AG10803 (cell line): ENCODE measurements at places on chromosomes 1 and 21.
A peak's percentile ranks its signal among the peaks of the same experiment; 100 is the strongest.

DNA sequence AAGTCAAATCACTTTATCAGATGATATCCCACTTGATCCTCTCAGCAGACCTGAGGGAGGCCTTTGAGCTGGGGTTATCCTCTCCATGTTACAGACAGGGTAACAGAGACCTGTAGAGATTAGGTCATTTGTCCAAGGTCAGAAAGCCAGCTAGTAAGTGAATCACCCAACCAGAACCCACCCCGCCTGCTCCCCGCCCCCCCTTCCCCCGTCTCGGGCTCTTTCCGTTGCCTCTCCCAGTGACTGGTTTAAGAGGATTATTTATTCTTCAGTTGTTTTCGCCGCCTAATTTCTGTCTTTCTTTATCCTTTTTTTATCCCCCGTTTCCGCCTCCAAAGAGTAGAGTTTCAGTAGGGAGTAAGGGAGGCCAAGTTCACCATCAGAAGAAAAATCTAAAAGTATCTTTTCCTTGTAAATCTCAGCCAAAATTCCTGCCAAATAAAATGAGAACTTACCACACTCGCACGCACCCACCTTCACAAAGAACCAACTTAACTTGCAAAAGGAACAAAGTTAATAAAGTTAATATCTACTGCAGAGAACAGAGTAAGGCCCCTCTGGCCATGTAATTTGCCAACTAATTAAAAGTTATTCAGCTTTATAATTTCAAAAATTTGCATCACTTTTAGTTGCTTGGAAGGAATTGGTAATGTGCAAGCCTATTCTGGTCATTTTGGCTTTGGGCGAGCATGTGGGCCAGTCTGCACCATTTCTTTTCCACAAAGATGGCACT lies 76.8 kb upstream of the TRABD2B start:
- no peak for DNase-seq

- no peak for DNase-seq
Observed at GRCh38 chr21:42855171-42855936, 24.0 kb downstream of the WDR4 start.

GRCh38 chr1:171219346-171220080 lies 28.8 kb upstream of the FMO1 start:
- DNase-seq, result no peak

DNA sequence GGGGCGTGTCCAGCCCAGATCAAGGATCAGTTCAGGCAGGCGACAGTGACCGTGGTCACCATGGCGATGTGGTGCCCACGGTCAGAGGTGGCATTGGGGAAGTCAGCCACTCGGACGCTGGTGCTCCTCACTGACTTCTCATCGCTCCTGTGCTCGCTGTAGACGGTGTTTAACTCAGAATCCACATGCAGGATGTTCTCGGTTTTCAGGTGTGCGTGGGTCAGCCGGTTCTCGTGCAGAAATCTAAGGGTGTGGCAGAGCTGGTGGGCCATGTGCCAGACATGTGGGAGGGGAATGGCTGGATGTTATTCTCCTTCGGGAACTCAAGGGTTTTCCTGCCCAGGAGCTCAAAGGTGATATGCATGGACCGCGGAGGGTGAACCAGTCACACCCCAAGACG lies 11.7 kb downstream of the OR2AJ1 start:
- no peak for DNase-seq

GRCh38 chr1:223662943-223663342 lies 2.6 kb downstream of the CAPN8 start:
- no peak for DNase-seq

DNA sequence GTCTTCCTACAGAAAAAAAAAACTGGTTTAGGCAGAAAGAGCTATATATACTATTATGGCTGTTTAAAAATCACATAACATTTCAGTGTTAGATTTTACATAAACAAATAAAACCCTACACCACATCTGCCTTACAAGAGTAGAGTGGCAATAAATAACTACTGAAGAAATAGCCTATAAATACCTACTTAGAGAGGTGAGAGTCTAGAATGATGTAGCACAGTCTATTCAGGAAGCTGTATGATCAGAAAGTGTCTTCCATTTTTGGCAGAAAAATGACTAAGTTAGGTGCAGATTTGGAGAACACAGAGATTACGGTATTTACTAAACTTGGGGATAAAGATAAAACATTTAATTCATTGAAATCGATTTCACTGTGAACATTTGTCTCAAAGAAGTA lies 75.5 kb downstream of the VAV3 start:
- no peak for DNase-seq

DNA sequence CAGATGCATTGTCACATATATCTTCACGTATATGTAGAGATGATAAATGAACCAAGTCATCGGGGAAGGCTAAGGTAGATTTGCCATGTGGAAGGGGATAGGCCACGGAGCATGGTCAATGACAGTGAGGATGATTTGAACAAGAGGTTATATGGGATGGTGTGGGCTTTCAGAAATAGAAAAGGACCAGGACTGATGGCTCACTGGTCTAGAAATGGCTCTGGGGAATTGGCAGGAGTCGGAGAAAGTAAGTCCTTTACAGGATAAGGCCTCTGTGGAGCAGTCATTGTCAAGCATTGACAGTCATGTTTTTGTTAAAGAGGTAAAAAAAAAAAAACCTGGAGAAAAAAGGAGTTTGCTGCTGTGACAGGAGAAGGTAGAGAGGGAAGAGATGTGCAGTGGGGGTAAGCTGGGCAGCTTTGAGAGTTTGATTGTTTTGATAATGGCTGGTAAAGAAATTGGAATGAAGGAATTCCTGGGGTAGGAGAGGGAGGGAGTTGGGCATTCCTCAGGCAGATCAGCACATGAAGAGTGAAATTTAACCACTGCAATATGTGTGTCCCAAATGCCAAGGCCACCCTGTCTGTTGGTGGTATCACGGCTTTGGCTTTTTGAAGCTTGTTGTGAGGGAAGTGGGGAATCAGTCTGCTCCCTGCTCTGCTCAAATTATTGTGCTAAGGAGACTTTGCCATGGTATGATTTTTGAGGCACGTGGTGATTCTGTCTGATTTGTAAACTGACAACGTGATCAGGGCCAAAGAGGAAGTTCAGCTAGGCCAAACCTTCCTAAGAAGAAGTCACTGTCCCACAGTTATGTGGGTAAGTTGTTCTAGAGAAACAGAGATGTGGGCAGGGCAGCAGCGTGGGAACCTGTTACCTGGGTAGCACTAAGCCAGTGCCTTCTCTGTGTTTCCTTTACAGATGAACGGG lies 26.0 kb downstream of the MACF1 start:
- DNase-seq, result peak; percentile 67

DNA sequence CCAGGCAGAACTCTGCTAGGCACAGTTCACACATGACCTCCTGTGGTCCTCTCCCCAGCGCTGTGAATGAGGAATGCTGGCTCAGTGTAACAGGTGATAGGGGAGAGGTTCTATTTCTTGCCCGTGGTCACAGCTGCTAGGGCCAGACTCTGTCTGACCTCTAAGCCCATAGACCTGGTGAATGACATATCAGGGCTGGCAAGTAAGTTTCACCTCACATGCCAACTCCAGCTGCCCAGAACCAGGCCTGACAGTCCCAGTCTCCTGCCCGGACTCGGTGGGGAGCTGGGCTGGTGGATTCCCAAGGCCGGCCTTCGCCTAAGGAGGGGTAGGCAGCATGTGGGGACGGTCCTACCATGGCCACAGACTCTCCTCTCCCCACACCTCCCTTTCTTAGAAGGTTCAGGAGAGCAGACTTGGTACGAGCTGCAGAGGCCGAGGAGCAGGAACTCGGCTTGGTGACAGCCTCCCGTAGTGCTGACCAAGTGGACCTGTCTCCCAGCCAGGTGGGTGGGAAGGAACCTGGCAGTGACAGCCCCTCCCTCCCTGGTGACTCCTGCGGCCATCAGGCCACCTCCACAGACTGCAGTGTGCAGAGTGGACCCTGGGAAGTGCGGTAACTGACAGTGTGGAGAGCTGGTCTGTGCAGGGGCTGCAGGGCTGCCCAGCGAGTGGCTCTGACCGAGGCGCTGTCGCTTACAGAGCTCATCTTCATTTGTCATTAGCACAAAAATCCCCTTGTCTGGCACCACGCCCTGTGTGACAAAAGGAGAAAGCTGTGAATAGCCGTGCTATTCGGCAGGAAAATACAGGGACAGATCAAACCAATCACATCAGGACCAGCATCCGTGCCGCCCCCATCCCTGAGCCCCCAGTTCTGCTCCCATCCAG lies 74.6 kb downstream of the SCCPDH start:
- no peak for DNase-seq

- peak; percentile 99 for DNase-seq
Observed at GRCh38 chr21:45363921-45364467, 41.0 kb upstream of the COL18A1 start.

- DNase-seq, result peak; percentile 87
Observed at GRCh38 chr1:92909321-92909720, 51.9 kb downstream of the DIPK1A start.

DNA sequence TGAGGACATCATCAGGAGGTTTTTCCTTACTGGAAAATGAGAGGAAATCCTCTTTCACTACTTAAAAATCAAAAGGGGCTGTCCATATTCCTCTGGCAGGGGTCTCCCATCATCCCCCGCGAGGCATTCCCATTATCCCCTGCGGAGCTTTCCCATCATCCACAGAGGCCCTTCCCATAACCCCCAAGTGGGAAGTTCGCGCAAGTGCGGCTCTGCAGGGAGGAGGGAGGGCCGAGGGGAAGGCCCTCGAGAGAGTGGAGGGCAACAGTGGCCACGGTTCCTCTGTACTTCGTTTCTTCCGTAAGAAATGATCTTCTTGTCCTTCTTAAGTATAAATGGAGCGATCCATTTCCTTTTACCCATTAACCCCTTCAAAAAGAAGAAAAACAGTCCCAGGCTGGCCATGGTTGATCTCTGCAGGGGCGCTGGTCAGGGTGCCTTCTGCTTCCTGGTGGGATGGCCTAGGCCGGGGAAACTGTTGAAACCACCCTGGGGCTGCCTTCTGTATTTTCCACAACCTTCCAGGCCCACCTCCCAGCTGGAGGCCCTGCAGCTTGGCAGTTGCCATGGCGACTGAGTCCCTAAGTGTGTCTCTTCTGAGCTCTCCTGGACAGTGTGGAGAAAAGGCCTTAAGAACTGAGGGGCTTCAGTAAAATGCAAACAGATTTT lies 3.6 kb upstream of the RSPH1 start:
- DNase-seq, result no peak

GRCh38 chr1:44405031-44405797 lies at the start of gene RNF220:
Gene RNF220, plus strand, starts transcription at chr1:44405255.
- DNase-seq, result peak; percentile 68

DNA sequence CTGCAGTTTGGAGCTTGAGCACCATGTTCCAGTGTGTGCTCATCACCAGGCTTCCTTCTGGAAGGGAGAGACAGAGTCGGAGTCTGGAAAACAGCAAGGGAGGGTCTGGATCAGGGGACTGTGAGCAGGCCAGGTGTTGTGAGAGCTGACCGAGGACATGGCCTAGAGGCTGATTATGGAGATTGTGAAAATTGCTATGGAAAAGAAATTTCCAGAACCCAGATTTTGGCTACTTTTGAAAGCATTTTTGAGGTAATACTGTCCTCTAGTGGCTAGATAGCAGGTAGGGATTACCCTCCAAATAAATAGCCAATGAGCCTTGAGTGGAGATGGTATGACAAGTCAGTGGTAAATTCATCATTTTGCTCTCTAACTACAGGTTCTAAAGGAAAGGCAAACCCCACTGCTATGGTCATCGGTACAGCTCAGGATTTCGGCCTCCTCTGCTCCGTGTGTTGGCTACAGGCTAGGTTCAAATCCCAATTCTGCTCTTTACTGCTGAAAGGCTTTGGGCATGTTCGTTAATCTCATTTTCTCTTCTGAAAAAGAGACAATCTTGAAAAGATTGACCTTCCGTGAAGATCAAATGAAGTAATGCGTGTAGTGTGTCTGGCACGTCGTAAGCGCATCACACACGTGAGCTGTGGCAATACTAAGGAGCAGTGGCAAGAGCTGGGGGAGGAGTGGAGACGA lies 1.0 kb upstream of the HAO2 start:
- peak; percentile 56 for DNase-seq

DNA sequence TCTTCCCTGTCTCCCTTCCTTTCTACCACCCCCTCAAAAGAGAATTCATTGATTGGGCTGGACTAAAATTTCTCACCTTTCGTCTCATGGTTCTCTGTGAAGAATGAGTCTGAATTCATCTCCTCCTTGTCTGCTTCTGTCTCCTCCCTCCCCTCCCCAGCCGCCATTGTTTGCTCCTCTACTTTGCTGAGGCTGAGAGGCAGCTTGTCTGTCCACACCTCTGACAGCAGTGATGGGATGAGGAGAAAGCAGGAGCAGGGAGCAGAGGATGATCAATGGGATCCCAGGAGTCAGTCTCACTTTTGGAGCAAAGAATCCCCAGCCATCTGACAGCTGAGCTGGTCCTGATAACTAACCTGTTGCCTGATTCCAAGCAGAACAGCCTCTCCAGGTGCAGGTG lies 2.5 kb downstream of the ILDR2 start:
- no peak for DNase-seq

- no peak for DNase-seq
Observed at GRCh38 chr1:161267321-161267720, 8.8 kb downstream of the PCP4L1 start.

- peak; percentile 38 for DNase-seq
Observed at GRCh38 chr1:64948905-64949833, 17.2 kb downstream of the JAK1 start.

DNA sequence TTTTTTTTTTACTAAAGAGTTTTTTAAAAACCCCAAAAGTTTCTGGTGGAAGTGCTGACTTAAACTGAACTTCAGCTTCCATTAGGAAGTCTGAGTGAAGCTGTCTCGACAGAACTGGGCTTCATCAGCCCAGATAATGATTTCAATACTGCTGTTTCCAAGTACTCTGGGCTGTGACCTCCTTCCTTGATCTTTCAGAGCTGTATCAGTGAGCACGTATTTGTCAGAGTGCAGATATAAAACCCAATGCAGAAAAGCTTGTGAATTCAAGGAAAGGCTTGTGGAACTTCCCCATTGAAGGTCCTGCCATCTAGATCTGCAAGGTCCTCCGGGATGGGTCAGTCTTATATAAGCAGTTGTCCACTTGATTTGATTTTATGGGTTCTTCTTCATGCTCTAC lies 50.1 kb upstream of the RGS21 start:
- no peak for DNase-seq

GRCh38 chr1:224294775-224295174 lies 35.2 kb downstream of the NVL start:
- DNase-seq, result no peak

GRCh38 chr1:236890152-236891056 lies 95.3 kb downstream of the MTR start:
- no peak for DNase-seq

DNA sequence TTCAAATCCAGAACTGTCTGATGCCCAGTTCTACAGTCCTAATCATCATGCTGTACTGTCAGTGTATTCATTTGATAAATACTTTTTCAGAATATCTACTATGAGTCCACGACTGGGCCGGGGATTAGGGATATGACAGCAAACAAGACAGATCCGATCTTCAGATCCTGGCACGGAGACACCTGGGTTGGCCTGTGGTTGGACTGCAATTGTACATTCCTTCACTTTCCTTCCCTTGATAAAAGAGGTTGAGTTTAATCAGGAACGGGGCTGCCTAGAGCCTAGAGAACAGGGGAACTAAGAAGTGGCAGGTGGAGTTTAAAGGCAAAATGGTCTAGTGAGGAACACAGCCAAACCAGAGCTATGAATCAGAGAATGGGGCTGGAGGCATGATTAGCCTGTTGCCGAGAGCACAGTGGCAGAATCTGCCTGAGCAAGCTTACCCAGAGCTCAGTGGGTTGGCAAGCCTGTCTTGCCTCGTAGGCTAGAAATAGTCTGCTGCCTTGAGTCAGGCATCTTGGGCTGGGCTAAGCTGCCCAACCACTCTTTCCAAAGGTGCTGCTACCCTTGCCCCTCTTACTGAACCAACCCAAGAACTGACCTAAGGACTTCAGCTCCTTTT lies 38.1 kb upstream of the PTCH2 start:
- peak; percentile 80 for DNase-seq
